Heart right ventricle (tissue), 16 donors: ENCODE measurements at places on chromosomes 7 and 10. TPM values are rescaled to one million over a fixed set of nuclear protein-coding genes. Genes with fewer than 3 reads are reported as not detected.

NEURL1 gene
- polyA plus RNA-seq: not detected

TMEM139 gene
- 18.0 TPM for polyA plus RNA-seq

CALML3 gene
- polyA plus RNA-seq: 0.04 TPM

GRCh38 chr10:84310470-84310869, 17.9 kb upstream of the CCSER2 start:
- no peak overlapping the region for H3K4me3 ChIP-seq
- peaks cover 7% of the 10 kb centered on the region for H3K4me1 ChIP-seq
- H3K27ac ChIP-seq: no peak overlapping the region
- H3K36me3 ChIP-seq: no peaks in the 10 kb centered on the region
- H3K27me3 ChIP-seq: no peaks in the 10 kb centered on the region

PNLIP gene
- polyA plus RNA-seq: not detected

LIPJ gene
- polyA plus RNA-seq: 0.01 TPM

- H3K27me3 ChIP-seq: peaks cover 56% of the 10 kb centered on the region
- no peak overlapping the region for H3K4me3 ChIP-seq
- no peaks in the 10 kb centered on the region for H3K4me1 ChIP-seq
- no peaks in the 10 kb centered on the region for H3K36me3 ChIP-seq
These were observed 258.0 kb upstream of the SP4 start for GRCh38 chr7:21169667-21170580.

GRCh38 chr7:151930695-151931094, 25.6 kb upstream of the GALNTL5 start:
- no peaks in the 10 kb centered on the region for H3K36me3 ChIP-seq
- no peaks in the 10 kb centered on the region for H3K4me1 ChIP-seq
- no peaks in the 10 kb centered on the region for H3K27me3 ChIP-seq

GLUD1 gene
- polyA plus RNA-seq: 38.0 TPM

MNX1 gene
- polyA plus RNA-seq: not detected

GRCh38 chr7:30166841-30167235, 32.1 kb downstream of the MTURN start:
- H3K36me3 ChIP-seq: no peaks in the 10 kb centered on the region
- no peak overlapping the region for H3K4me3 ChIP-seq
- H3K27ac ChIP-seq: no peak overlapping the region
- H3K4me1 ChIP-seq: peaks cover 38% of the 10 kb centered on the region
- DNase-seq: no peak
- H3K27me3 ChIP-seq: no peaks in the 10 kb centered on the region

- DNase-seq: no peak
- no peak overlapping the region for H3K27ac ChIP-seq
- H3K27me3 ChIP-seq: peaks cover 16% of the 10 kb centered on the region
- H3K4me1 ChIP-seq: no peaks in the 10 kb centered on the region
- H3K4me3 ChIP-seq: no peak overlapping the region
- no peaks in the 10 kb centered on the region for H3K36me3 ChIP-seq
These were observed 339.3 kb upstream of the PFKP start for GRCh38 chr10:2728087-2728486.

DNA sequence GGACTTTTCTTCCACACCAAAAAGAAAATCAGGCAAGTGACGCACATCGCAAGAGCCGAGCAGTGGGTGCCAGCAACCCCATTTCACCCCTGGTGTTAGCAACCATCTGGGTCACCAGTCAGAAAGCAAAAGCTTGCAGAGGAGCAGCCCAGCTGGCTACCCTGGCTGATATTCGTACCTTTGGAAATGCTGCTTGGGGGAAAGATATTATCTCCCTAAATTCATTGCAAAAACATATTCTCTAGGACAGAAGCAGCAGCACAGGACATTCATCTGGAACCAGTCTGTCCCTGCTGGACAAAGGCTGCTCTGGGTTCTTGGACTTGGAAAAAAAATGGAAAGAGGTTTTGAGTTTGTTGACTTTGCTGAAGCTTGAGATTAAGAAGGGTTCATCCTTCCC, 45.8 kb downstream of the ERLIN1 start:
- no peak overlapping the region for H3K27ac ChIP-seq
- no peak overlapping the region for H3K4me3 ChIP-seq
- no peaks in the 10 kb centered on the region for H3K4me1 ChIP-seq
- H3K36me3 ChIP-seq: no peaks in the 10 kb centered on the region

DNA sequence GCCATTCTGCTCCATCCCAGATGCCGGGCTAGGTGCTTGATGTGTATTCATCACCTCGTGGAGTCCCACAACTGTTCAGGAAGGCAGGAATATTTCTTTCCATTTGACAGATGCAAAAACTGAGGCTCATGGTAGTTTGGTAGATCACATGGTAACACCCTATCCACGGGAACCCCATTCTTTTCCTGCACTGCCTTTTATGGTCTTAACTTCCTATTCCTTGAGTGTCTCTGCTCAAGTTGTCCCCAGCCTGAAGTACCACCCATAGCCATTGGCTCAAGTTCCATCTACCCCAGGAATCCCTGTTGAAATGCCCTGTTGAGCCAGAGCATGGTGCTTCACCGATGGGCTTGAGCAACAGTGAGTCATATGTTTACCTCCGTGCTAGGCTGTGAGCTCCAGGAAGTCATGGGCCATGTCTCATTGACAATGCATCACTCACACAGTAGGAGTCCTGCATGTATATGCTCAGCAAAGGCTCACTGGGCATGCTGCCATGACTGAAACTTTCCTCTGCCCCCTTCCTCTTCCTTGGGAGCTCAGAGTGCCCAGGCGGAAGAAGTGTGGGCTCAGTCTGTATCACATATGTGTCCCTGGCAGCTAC, 71.7 kb upstream of the ADAM12 start:
- no peak for DNase-seq
- H3K27ac ChIP-seq: no peak overlapping the region
- H3K4me3 ChIP-seq: no peak overlapping the region
- H3K36me3 ChIP-seq: no peaks in the 10 kb centered on the region
- H3K4me1 ChIP-seq: no peaks in the 10 kb centered on the region
- H3K27me3 ChIP-seq: peaks cover 8% of the 10 kb centered on the region

DNA sequence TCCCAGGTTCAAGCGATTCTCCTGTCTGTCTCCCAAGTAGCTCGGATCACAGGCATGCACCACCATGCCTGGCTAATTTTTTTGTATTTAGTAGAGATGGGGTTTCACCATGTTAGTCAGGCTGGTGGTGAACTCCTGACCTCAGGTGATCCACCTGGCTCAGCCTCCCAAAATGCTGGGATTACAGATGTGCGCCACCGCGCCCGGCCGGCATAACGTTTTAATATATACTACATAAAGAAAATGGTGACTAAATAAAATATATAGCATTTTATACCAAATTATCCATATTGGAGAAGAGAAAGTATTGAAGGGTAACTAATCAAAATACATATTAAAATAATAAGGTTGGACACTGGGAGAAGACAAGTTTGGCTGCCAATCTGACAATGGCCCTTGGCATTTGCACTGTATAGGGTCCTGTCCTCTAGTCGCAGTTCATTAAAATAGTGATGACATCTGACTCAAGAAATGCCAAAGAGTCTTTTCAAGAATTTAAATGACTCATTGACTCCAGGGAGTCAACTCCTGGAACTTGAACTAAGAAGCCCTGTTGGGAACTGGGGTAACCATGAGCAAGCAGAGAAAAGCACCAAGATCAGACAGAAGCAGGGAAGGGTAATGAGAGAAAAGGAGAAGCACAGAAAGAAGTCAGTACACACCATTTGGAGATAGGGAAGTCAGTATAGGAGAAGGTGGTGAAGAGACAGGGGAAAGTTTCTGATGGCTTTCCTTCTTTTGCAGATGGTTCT, 91.1 kb downstream of the CH25H start:
- H3K4me3 ChIP-seq: no peak overlapping the region
- no peaks in the 10 kb centered on the region for H3K36me3 ChIP-seq
- DNase-seq: no peak
- no peaks in the 10 kb centered on the region for H3K27me3 ChIP-seq
- no peaks in the 10 kb centered on the region for H3K4me1 ChIP-seq

- H3K27ac ChIP-seq: no peak overlapping the region
- peaks cover 2% of the 10 kb centered on the region for H3K27me3 ChIP-seq
- DNase-seq: no peak
- no peaks in the 10 kb centered on the region for H3K36me3 ChIP-seq
- no peak overlapping the region for H3K4me3 ChIP-seq
- no peaks in the 10 kb centered on the region for H3K4me1 ChIP-seq
These were observed 77.6 kb downstream of the C10orf90 start for GRCh38 chr10:126592901-126593300.

OR13A1 gene
- not detected for polyA plus RNA-seq

- H3K36me3 ChIP-seq: no peaks in the 10 kb centered on the region
- H3K27ac ChIP-seq: no peak overlapping the region
These were observed 77.1 kb downstream of the FRMPD2 start for GRCh38 chr10:48197236-48197899.

DNA sequence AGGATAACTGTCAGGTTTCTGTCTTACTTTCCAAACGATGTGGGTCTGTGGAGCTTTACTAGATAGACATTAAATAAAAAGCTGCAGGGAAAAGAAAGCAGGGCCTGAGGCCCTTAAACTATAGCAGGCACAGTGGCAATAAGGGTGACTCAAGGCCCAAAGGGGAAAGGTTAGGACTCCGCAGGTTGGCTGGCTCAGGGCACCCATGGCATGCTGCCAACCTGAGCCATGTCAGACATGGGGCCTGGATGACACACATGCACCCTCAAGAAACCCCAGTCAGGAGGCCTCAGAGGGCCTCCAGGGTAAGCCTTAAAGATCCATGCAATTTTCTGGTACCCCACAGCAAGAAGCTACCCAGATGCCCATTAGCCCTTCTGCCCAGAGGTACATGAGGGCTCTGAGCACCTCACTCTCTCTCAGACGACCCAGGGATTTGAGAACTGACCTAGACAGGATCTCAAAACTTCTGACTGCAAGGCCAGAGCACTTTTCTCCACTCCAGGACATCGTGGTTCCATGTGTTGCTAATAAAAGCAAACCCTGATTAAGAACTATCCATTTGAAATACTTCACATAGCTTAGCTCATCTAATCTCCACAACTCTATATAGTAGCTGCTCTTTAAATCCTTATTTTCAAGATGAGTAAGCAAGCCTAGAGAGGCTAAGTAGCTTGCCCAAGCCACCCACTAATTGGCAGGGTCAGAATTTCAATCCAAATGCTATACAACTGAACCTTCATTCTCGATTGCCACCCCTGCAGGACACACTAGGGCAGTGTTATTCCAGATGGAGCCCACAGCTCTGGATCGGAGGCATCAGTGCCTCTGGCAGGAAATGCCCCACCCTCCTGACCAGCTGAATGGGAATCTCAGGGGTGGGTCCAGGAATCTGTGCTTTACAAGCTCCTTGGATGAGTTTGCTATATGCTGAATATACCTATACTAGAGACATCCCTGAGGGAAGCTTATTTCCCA, 132.5 kb upstream of the EFCAB10 start:
- no peak overlapping the region for H3K4me3 ChIP-seq
- no peak for DNase-seq

DNA sequence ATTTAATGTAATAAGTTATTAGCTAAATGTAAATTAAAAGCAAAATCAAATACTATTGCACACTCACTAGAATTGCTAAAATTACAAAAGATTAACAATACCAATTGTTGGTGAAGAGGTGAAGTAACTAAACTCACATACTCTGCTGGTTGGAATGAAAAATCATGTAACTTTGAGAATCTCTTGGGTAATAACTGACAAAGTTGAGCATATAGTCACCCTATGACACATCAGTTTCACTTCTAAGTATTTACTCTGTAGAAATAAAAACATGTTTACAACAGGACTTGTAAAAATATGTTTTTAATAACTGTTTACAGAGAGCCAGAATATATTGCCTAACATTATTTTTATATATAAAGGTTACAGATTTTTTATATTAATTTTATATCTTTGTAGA, 33.6 kb downstream of the CNTNAP2 start:
- no peaks in the 10 kb centered on the region for H3K27me3 ChIP-seq
- no peaks in the 10 kb centered on the region for H3K36me3 ChIP-seq
- no peak overlapping the region for H3K27ac ChIP-seq
- DNase-seq: no peak

FKBP6 gene
- polyA plus RNA-seq: not detected

TMEM213 gene
- polyA plus RNA-seq: not detected

HOXA13 gene
- polyA plus RNA-seq: not detected

DNA sequence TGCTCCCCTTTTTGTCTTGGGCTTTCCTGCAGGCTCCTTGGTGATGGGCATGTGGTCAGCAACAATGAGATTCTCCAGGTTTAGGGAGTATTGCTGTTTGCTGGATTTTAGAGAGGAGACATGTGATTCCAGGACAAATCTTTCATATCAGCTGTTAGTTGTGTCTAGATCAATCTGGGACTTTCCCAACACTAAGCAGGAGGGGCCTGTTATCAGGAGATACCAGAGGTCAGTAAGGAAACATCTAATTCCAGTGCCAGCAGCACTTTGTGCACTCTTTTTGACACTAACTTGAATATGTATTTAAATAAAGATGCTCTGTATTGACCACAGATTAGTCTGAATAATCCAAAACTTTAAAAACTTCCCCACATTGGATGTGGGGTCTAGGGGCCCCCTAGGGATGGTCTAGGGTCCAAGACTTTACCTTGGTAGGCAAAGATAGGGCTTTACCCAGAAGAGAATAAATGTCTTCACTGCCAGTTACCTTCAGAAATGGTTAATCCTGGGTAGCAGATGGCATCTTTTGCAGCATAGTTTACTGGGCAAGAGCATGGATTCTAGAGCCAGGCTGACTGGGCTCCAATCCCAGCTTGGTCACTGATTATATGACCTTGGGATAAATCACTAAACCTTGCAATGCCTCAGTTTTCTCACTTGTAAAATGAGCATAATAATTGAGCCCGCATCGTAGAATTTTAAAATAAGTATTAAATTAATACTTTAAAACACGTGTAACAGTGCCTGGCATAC, 6.4 kb upstream of the FIGNL1 start:
- H3K27me3 ChIP-seq: no peaks in the 10 kb centered on the region
- no peaks in the 10 kb centered on the region for H3K36me3 ChIP-seq
- no peak for DNase-seq

GRCh38 chr10:124589491-124590041, 127.9 kb downstream of the LHPP start:
- H3K27ac ChIP-seq: no peak overlapping the region
- DNase-seq: no peak
- no peaks in the 10 kb centered on the region for H3K36me3 ChIP-seq

GRCh38 chr7:10798044-10798443, 175.6 kb upstream of the PHF14 start:
- no peak overlapping the region for H3K4me3 ChIP-seq
- H3K4me1 ChIP-seq: no peaks in the 10 kb centered on the region
- no peaks in the 10 kb centered on the region for H3K27me3 ChIP-seq
- H3K36me3 ChIP-seq: no peaks in the 10 kb centered on the region

HGF gene
- polyA plus RNA-seq: 1.5 TPM

LOXL4 gene
- 5.6 TPM for polyA plus RNA-seq

- DNase-seq: no peak
- peaks cover 77% of the 10 kb centered on the region for H3K27me3 ChIP-seq
- no peaks in the 10 kb centered on the region for H3K4me1 ChIP-seq
- H3K27ac ChIP-seq: no peak overlapping the region
- no peak overlapping the region for H3K4me3 ChIP-seq
These were observed 34.6 kb downstream of the TLX1 start for GRCh38 chr10:101165736-101166135.

PAX4 gene
- not detected for polyA plus RNA-seq

SNCG gene
- 68.0 TPM for polyA plus RNA-seq

GRCh38 chr7:155524018-155524556, 22.3 kb downstream of the CNPY1 start:
- DNase-seq: no peak
- no peak overlapping the region for H3K4me3 ChIP-seq
- no peaks in the 10 kb centered on the region for H3K4me1 ChIP-seq
- no peaks in the 10 kb centered on the region for H3K27me3 ChIP-seq
- H3K27ac ChIP-seq: no peak overlapping the region

TMEM273 gene
- 17.4 TPM for polyA plus RNA-seq

- no peaks in the 10 kb centered on the region for H3K27me3 ChIP-seq
- DNase-seq: no peak
- no peaks in the 10 kb centered on the region for H3K4me1 ChIP-seq
- no peak overlapping the region for H3K4me3 ChIP-seq
- H3K27ac ChIP-seq: no peak overlapping the region
These were observed 82.8 kb upstream of the ZNF716 start for GRCh38 chr7:57367171-57367570.

TMEM196 gene
- polyA plus RNA-seq: not detected
